Amygdala (tissue), 56 donors: ENCODE measurements at places on chromosomes 11 and 22.

- DNase-seq: no peak
These were observed 10.5 kb downstream of the ARL14EP start for GRCh38 chr11:30333405-30333804.

GRCh38 chr11:62071408-62071807, 52.4 kb upstream of the INCENP start:
- DNase-seq: no peak

- no peak for DNase-seq
These were observed 6.0 kb downstream of the APOL1 start for GRCh38 chr22:36258701-36259614.

DNA sequence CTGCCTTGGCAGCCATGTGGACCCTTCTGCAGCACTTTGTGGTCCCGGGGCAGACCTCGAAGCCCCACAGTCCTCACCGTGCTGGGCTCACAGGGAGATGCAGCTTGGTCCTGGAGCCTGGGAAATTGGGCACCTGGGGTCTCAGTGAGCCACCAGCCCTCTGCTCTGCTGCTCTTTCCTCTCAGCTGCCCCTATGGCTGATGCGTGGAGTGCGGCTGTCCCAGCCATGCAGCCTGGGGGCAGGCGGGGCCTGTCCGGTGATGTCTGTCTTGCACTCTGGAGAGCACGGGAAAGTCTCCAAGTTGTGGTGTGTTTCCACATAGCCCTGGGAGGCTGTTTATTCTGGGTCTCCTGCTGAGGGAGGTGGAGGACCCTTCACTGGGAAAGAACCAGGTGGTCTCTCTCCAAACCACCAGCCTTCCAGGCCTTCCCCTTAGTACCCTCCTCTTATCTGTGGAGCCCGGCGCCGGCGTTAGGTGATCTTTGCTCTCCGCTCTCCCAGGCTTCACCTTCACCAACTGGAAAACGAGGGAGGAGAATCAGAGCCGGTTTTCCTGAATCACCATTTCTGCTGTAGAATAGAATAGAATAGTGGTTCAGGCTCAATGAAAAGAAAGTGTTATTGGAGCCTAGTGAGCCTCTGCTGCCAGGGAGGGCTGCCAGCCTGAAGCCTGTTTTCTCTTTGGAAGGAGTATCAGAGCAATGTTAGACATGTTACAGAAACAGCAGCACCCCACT, 41.2 kb upstream of the GRAMD4 start:
- DNase-seq: no peak

GRCh38 chr22:26847046-26847445, 189.7 kb downstream of the MIAT start:
- DNase-seq: no peak
